IPS DF 6.9 (cell line): ENCODE measurements at places on chromosomes 4 and X.
A peak's percentile ranks its signal among the peaks of the same experiment; 100 is the strongest.

- no peak for DNase-seq
Measured at GRCh38 chr4:55512922-55513571, 33.7 kb downstream of the CLOCK start.

DNA sequence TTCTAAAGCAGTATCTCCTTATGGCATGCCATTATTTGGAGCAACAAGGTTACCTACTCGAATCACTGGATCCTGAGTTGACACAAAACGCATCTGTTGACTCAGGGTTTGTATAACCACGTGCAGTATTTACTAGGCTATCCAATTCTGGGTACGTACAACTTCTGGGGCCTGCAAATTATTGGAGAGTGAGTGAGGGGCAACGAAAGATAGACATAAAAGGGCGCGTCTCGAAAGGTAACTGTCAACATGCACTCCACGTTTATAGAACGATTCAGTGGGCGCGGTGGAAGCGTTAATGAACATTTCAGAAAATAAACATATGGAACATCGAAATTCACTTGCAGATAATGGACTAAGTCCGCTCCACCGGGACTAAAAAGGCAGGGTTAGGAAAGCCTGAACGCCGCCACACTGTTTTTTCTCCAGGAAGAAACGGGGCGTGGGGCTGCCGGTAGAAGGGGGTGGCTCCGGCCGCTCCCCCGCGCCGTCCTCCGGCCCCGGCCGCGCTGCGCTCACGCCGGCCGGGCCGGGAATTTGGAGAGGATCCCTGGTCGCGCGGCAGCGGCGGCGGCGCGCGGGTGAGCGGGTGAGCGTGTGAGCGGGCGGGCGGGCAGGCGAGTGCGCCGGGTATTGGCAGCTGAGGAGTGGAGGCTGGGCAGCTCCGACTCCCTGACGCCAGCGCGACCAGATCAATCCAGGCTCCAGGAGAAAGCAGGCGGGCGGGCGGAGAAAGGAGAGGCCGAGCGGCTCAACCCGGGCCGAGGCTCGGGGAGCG is at the start of gene SMAD1:
SMAD1 (plus strand) TSS at position 690 of the 778 bp plus-strand sequence. CDS start 32,761 bp downstream, outside the sequence.
- peak; percentile 16 for DNase-seq

GRCh38 chr4:185383451-185383850 is 12.3 kb downstream of the LRP2BP start:
- DNase-seq, result no peak

DNA sequence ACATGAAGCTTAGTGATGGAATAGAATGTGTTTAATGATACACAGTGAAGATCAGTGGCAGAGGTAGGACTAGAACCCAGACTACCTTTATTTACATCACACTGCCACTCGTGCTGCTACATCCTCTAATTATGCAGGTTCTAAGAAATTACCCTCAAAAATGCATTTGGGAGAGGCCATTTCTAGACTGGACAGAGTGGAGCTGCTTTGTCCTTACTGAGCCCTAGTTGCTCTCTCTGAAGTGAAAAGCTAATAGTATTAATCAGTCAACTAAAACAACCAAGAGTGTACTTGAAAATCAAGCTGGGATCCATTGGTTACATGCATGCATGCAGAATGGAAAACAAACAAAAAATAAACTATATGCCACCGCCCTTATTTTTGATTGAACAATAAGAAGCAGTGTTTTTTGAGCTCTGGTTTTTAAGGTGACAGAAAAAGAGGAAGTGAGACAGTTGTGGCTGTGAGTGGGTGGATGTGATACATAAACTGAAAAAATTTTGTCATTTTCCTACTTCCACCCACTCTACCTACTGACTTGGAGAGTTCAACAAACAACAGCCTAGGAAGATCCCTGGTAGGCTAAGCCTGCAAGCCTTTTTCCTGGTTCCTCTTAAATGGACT is 6.8 kb upstream of the VSIG4 start:
- no peak for DNase-seq

- DNase-seq, result no peak
Measured at GRCh38 chr4:7338876-7339623, 95.7 kb downstream of the PSAPL1 start.
